ENCODE measurements at places on chromosomes 13 and 19.

DNA sequence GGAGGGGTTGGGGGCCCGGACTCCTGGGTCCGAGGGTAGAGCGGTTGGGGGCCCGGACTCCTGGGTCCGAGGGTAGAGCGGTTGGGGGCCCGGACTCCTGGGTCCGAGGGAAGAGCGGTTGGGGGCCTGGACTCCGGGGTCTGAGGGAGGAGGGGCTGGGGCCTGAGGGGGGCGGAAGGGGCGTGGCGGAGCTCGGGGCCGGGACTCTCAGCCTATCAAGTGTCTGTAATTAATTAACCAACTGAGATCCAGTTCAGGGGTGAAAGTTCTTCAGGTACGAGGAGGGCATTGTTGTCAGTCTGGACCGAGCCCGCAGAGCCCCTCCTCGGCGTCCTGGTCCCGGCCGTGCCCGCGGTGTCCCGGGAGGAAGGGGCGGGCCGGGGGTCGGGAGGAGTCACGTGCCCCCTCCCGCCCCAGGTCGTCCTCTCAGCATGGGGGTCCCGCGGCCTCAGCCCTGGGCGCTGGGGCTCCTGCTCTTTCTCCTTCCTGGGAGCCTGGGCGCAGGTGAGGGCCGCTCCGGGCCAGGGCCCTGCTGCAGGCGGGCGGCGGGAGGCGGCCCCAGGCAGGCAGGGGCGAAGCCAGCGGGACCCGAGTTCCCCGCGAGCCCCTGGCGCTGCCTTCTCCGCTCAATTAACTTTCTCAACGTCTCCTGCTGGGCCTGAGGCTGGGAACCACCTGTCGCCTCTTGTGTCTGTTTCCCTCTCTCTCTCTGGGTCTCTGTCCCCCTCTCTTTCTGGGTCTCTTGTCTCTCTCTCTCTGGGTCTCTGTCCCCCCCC, 697 bp downstream of the FCGRT start:
- DNase-seq: no peak

GRCh38 chr13:28476919-28477708, 17.8 kb downstream of the FLT1 start:
- no peak for DNase-seq

GRCh38 chr19:30788105-30788765, 416.1 kb downstream of the ZNF536 start:
- no peak for DNase-seq

- DNase-seq: no peak
Observed at GRCh38 chr19:18298601-18299000, 17.2 kb upstream of the JUND start.

GRCh38 chr13:39811696-39812095, 156.2 kb downstream of the COG6 start:
- no peak for DNase-seq

DNA sequence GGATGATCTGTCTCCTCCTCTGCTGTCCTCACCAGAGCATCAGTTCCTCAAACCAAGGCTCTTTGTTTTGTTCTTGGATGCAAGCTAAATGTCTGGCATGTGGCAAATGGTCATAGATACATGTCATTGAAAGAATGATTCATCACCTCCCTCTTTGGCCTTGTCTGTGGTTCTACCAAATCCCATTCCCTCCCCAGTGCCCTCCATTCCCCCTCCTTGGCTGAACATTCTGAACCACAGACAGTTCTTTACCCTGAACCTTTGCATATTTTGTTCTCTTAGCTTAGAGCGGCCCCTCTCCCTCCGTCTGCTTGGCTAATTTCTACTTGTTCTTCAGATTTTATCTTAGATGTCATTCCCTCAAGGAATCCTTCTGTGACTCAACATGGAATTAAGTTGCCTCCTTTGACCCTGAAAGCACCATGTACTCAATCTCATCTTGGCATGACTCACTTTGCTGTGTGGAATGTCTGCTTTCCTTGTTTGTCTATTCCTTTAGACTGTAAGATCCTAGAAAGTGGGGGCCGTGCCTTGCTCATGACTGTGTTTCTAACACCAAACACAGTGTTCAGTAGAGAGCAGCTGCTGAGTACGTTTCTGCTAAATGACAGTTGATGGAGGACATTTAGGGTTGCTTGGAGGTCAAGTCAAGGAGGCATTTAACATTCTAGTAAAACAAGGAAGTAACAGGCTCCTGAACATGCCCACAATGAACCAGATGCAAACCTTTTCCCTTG, 8.1 kb downstream of the ALOX5AP start:
- peak; percentile 100 for DNase-seq

GRCh38 chr13:96783057-96783456, 211.2 kb downstream of the OXGR1 start:
- no peak for DNase-seq

- DNase-seq: no peak
Observed at GRCh38 chr13:67763384-67763783, 533.2 kb upstream of the PCDH9 start.

DNA sequence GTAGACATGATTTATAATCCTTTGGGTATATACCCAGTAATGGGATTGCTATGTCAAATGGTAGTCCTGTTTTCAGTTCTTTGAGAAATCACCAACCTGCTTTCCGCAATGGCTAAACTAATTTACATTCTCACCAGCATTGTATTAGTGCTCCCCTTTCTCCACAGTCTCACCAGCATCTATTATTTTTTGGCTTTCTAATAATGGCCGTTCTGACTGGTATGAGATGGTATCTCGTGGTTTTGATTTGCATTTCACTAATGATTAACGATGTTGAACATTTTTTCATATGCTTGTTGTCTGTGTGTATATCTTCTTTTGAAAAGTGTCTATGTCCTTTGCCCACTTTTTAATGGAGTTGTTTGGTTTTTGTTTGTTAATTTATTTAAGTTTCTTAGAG, 165.1 kb downstream of the PDS5B start:
- DNase-seq: no peak

GRCh38 chr19:18440936-18441803, 3.2 kb upstream of the ISYNA1 start:
- DNase-seq: no peak

GRCh38 chr13:37679043-37679442, 80.5 kb upstream of the POSTN start:
- DNase-seq: no peak

GRCh38 chr19:8571006-8571411, 6.2 kb downstream of the MYO1F start:
- DNase-seq: peak; percentile 52

GRCh38 chr19:43720936-43721335, 5.1 kb downstream of the IRGC start:
- no peak for DNase-seq

- peak; percentile 88 for DNase-seq
Observed at GRCh38 chr13:98476538-98476966, 100.4 kb downstream of the STK24 start.

DNA sequence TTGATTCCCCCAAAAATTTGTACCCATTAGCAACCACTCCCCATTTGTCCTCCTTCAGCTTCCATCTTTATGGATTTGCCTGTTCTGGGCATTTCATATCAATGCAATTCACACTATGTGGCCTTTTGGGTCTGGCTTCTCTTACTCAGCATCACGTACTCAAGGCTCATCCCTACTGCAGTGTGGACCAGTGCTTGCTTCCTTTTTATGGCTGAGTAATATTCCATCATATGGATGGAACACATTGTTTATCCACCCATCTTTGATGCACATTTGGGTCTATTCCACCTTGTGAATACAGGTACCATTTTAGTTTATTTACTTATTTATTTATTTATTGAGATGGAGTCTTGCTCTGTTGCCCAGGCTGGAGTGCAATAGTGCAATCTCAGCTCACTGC, 12.5 kb upstream of the PIK3R2 start:
- DNase-seq: no peak

DNA sequence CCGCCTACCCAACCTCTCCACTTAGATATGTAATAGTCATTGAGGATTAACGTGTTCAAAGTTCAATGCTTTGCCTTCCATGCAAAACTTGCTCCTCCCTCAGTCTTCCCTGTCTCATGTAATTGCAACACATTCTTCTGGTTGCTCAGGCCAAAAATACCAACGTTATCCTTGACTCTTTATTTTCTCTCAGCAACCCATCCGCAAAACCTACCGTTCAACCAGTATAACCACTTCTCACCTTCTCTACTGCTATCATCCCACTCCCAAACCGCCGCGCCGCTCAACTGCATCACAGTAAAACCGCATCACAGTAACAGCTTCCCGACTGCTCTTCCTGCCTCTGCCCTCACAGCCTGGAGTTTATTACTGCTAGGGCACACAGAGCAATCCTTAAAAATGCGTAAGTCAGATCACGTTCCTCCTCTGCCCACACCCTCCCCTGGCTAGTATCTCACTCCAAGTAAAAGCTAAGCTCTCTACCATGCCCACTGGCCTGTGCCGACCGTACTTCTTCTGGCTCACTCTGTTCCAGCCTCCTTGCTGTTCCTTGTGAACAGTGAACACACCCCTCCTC, 8.2 kb downstream of the MTIF3 start:
- DNase-seq: no peak

DNA sequence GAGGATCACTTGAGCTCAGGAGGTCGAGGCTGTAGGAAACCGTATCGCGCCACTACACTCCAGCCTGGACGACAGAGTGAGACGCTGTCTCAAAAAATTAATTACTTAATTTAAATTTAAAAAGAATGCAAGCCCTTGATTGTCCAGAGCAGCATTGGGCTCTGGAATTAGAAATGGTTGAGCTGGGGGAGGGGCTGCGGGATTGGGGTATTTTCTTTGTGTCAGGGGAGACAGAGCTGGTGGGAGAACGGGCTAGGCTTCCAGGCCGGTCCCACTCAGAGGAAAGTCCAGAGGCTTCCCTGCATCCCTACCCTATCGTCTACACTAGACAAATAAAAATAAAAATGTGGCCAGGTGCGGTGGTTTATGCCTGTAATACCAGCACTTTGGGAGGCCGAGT, 2.2 kb upstream of the RAB3A start:
- DNase-seq: no peak

GRCh38 chr19:11164296-11164695, 8.7 kb upstream of the SPC24 start:
- DNase-seq: no peak

- DNase-seq: no peak
Observed at GRCh38 chr13:40672765-40673397, 6.4 kb upstream of the FOXO1 start.

DNA sequence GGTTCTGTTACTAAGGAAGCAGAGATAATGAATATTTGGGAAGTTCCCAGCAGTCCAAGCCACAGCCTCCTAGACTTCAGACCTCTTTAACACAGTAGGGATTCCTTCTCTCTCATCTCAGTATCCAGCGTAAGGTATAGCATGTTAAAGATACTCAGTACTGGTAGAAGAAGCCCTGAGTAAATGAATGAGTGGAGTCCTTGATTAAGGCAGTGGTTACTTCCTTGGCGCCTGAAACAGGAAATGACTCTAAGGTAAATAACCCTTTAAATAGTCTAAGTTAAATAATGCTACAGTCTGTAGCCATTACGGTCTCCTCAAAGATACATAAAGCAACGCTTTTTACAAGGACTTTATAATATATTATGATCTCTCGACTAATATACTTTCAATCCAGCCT, 650.8 kb upstream of the MIR17HG start:
- DNase-seq: no peak

- no peak for DNase-seq
Observed at GRCh38 chr19:6772866-6773322, 386 bp downstream of the VAV1 start.

DNA sequence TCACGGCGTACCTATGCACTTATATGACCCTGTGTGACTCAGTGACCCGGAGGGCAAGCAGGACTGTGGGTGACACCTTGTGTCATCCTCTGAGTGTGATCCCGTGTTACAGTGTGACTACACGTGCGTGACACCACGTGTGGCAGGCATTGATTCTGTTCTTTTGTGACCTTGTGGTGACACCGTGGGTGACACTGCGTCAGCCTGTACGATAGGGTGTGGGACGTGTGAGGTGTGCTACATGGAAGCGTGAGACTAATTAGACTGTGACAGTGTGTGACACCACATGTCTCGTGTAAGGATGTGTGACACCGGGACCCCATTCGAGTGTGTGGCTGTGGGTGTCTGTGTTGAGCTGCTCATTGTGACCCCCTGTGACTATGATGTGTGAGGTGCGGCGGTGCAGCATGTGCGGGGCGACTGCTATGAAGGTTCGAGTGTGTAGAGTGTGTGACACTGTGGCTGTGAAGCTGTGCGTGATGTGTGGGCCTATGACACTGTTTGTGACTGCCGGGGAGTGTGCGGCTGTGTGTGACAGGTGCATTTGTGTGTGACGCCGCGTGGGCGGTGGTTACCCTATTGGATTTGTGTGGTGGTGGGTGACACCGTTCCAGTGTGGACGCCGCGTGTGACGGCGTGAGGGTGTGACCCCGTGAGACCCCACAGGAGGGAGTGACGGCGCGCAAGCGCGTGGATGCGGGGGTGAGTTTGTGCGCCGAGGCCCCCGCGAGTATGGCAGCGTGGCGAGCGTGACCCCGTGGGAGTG, 399 bp upstream of the SPTBN4 start:
- DNase-seq: no peak

DNA sequence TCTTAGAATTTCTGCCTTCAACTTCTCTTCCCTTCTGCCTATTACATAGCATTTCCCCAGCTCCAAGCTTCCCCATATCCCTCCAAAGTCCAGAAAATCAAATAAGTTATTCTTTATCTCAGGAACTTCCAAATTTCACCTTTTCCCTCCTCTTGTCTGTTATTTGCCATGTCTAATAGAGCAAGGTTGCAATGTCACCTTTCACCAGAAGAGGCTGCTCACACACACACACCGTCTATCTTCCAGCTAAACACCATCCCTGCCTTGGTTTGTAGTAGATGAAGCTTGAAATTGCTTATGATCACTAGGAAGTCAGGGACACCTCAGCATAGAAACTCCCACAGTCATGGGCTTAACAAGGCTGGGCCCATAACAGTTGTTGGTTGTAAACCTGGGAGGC, 48.4 kb downstream of the ZNRF4 start:
- DNase-seq: no peak

- DNase-seq: no peak
Observed at GRCh38 chr19:34497112-34497805, 15.7 kb downstream of the WTIP start.

DNA sequence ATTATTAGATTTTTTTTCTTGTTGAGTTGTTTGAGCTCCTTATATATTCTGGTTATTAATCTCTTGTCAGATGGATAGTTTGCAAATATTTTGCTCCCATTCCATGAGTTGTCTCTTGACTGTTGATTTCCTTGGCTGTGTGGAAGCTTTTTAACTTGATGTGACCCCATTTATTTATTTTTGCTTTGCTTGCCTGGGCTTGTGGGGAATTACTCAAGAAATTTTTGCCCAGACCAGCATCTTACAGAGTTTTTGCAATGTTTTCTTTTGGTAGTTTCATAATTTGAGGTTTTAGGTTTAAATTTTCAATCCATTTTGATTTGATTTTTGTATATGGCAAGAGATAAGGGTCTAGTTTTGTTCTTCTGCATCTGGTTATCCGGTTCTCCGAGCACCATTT, 124.7 kb downstream of the PCCA start:
- no peak for DNase-seq

GRCh38 chr13:44287958-44288357, 85.7 kb upstream of the SERP2 start:
- DNase-seq: no peak
